EH (cell line): ENCODE measurements at places on chromosomes 5 and 9.
A peak's percentile ranks its signal among the peaks of the same experiment; 100 is the strongest.

DNA sequence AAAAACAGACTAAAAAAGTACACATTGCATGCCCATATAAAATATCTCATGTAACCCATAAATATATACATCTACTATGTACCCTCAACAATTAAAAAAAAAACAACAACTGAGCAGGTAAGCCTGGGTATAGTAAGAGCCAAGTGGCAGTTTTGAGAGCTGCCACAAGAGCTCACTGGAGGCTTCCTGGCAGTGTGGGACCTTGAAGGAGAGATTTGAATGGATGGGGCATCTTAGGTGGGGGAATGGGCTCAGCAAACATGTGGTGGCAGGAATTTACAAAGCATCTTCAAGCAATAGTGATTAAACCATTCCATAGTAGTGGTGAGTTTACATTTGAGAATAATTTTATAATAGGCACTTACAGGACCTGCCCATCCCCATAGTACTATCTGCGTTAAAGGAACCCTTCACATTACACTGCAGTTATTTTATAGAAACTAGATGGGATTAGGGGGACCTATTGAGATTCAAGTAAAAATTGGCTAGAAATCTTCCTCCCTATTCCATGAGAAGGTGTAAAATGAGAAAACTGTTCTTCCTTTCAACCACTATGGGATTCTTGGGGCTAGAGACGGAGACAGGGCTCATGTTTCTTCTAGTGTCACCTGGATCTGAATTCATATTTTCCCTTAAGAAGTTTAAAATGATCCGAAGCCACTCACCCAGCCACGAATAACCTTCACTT is 6.9 kb downstream of the MEGF10 start:
- DNase-seq = no peak

- no peak for DNase-seq
These were observed 34.2 kb downstream of the EXD3 start for GRCh38 chr9:137388589-137389427.

GRCh38 chr5:94749042-94749441 is 130.6 kb downstream of the SLF1 start:
- DNase-seq = no peak

- peak; percentile 100 for DNase-seq
These were observed 36.5 kb downstream of the PALM2AKAP2 start for GRCh38 chr9:109816490-109816889.

- DNase-seq = no peak
These were observed 186.6 kb downstream of the ATP10B start for GRCh38 chr5:160665460-160665859.

- DNase-seq = no peak
These were observed 153.9 kb downstream of the PRELID2 start for GRCh38 chr5:145681216-145681615.

DNA sequence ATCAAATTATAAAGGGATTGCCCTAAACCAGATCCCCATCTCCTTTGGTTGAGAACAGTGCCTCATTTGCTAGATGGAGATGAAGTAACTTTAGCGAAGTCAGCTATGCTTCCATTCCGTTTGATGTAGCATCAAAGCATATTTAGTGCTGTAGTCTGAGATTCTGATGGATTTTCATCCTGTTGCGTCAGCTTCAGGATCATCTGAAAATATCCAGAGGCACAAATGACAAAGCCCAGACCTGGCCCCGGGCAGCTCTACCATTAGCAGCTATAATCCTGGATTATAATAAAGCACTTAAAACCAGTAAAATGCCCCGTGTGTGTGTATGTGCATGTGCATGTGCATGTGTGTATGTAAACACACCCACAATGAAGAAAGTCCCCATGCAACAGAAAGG is 44.7 kb downstream of the ERAP1 start:
- DNase-seq = peak; percentile 19

GRCh38 chr5:27290172-27290571 is 251.8 kb upstream of the CDH9 start:
- peak; percentile 0 for DNase-seq

GRCh38 chr5:87114631-87115030 is 153.1 kb upstream of the RASA1 start:
- DNase-seq = no peak

GRCh38 chr5:54848581-54848980 is 136.8 kb downstream of the ESM1 start:
- no peak for DNase-seq

GRCh38 chr5:149518620-149519019 is 32.6 kb downstream of the CSNK1A1 start:
- DNase-seq = peak; percentile 25
